ENCODE measurements at places on chromosomes 3 and 15.
A peak's percentile ranks its signal among the peaks of the same experiment; 100 is the strongest.

DNA sequence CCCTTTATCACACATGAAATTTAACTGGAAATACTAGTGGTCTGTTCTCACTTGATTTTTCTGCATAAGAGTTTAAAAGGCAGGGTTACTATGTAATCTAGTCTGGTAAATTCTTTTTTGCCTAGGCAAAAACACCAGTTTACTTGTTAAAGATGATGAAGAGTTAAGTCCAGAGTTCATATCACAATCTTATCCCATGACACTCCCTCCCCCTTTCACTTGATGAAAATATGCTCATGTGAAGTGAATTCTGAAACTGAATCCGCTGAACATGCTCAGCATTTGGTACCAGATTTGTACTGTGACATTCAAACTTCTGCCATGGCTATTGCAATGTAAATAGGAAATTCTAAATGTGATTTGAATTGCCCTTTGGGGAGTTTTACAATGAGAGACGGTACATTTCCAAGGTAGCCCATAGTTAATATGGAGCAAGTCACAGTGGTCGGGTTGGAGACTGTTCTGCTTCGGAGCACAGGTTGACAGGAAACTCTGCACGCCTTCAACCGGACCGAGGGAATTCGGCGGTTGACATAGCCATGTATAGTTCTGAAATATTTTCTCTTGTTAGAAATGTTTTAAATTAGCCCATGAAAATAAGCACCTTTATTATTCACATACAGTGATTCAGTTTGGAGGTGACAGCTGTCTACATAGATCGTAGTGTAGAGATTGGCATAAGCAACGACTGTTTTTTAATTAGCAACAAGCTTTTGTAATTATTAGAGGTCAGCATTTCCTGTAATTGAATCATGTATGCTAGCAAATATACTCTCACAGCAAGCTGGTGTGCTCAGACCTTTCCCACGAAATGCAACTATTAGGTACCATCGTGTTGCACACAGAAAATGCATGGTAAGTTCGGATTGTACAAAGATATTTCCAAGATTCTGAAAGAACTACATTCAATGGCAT lies 768.6 kb upstream of the GOLIM4 start:
- no peak for DNase-seq

DNA sequence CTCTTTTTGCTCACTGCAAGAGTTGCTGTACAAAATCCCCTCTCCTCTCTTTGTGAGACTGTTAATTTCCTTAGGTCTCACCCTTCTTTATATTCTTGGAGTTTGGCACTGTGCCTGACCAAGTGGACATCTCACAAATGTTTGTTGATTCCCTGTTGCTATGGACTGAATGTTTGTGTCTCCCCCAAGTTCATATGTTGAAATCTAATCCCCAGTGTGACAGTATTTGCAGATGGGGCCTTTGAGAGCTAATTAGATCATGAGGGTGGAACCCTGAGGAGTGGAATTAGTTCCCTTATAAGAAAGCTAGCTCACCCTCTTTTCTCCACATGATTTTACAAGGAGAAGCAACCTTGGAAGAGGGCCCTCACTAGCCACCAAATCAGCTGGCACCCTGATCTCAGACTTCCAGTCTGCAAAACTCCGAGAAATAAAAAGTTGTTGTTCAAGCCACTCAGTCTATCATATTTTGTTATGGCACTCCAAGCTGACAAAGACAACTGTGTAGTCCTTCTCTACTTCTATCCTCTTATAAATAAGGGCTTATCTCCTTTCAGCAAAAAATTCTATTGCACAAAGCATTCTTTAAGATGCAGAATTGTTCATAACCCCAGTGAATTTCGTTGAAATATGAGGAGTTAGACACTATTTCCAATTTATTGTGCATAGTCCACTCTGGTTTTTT lies 65.5 kb upstream of the NPHP3 start:
- DNase-seq = no peak

- no peak for DNase-seq
Measured at GRCh38 chr15:78960308-78960707, 15.5 kb upstream of the CTSH start.

- DNase-seq = no peak
Measured at GRCh38 chr3:98550833-98551232, 19.1 kb downstream of the GPR15 start.

DNA sequence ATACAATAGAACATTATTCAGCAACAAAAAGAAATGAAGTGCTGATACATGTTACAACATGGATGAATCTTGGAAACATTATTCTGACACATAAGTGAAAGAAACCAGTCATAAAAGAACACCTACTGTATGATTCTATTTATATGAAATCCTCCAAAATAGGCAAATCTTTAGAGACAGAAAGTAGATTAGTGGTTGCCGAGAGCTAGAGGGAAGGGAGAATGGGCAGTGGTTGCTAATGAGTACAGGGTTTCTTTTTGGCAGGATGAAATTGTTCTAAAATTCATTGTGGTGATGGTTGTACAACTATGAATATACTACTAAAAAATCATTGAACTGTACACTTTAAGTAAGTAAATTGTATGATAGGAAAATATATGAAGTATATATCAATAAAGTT lies 6.3 kb upstream of the LRRC58 start:
- DNase-seq = no peak

- DNase-seq = no peak
Measured at GRCh38 chr3:49636883-49637609, 37.1 kb upstream of the APEH start.

GRCh38 chr3:171765511-171765887 lies 44.8 kb downstream of the PLD1 start:
- no peak for DNase-seq

DNA sequence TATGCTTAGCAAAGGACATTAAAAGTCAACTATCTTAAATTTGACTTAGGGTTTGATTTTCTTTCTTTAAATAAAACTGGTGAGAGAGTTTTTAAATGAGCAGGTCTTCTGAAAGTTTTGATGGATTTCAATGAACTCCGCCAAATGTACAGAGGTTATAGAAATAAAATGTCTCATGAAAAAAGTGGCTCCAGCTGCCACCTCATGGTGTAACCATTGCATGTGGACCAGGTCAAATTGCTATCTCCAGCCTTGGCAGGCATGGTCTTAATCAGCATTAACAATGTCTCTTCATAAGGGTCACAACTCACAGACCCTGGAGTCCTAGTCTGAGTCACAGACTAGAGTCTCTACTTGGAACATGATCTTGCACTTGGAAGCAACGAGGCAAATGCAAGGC lies 182.3 kb downstream of the ADAMTS17 start:
- no peak for DNase-seq

DNA sequence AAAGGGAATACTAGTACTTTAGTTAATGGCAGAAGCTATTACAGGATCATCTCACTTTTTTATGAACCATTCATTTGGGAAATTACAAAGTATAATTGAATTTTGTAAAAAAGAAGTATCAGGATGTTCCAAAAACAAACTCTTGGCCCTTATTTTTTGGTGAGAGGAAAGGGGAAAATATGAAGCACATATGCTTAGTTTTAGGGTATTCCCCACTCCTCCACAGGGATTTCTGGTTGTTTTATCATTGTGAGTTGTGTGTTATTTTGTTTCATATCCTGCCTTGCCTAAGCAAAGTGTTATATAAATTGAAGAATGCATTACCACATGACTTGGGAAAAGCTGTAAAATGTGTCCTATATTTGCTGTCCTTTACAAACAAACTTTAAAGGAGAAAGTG lies 227.0 kb downstream of the FMN1 start:
- DNase-seq = no peak

GRCh38 chr15:39194106-39194830 lies 386.6 kb upstream of the THBS1 start:
- no peak for DNase-seq

DNA sequence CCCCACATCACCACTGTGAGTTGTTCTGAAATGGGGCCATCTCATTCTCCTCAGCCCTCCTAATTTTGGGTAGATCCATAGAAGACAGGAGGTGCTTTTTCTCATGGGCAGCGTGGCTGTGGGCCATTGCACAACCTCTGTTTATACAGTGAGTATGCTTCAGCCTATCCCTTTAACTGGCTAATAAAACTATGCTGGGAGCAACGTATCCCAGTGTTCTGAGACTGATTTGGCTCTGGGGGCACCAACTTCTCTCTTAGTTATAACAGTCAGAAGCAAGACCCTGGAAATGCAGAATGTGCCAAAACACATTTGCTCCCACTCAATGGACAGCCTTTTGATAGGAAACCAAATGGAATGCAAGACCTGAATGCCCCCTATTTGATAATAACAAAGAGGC lies 97.1 kb upstream of the ICE2 start:
- peak; percentile 30 for DNase-seq

DNA sequence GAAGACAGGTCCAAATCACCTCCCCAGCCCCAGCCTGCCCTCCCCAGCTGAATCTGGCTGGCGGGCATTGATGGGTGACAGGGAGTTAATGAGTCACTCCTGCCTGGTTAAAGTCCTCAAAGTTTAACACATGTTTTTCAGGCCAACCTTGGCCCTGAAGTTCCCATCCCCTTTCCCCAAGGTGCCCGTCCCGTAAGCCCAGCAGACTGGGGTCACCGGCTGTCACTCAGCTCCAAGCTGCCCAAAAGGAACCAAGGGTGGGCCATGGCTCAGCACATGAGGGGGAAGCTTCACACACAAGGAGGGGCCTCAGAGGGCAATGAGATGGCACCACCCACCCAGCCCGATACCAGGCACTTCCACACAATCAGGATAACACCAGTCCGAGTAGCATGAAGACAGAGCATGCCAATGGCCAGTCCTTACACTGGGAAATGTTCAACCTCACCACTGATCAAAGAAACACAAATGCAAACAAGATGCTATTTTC lies 10.2 kb upstream of the KLF15 start:
- no peak for DNase-seq

- DNase-seq = peak; percentile 65
Measured at GRCh38 chr3:149657321-149657925, 402 bp downstream of the WWTR1 start.

DNA sequence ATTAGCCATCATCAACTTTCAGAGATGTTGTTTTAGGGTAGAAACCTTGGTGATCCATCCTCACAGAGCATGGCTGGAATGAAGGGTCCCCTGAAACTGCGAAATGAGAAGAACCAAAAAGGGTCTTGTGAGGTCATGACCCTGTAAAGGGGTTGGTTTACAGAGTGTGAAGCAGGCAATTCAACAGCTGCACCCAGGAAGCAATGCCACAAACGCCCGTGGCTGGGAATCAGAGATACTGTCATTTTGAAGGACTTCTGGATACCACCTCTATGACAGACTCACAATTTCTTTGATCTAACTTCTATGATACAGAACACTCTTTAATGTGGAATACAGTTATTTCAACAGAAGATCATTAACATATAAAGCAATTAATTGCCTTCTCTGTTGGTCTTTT lies 79.1 kb downstream of the GREM1 start:
- DNase-seq = no peak

DNA sequence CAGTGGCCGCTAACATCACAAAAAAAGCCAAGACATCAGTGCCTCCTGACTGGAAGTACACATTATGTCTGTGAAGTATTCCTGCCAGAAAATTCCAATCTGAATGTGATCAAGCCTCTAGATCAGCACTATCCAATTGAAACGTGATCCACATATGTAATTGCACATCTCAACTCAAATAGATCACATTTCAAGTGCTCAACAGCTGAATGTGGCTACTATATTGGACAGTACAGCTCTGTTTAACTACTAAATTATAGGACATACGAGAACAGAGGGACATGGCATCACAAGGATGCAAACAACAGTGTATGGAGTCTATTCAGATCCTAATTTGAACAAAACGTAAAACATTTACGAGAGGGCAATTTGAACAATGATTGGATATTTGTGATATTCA lies 542 bp upstream of the UBAP1L start:
- DNase-seq = no peak

DNA sequence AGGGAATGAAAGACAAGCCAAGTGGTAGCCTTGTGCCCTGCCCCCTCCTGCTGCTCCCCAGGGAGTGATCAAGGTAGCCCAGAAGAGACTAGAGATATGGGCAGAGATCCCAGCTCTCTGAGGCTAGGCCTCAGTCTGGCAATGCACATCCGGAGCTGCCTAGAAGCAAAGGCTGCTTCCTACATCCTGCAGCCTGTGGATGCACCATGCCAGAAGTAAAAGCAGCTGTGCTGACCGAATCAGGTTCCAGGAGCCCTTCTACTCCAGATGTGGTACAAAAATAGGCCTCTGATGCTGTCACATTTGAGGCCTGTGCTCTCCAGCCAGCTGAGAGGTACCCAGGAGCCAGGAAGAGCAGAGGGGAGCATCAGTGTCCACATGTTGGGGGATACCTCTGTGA lies 16.0 kb downstream of the TRAIP start:
- no peak for DNase-seq

DNA sequence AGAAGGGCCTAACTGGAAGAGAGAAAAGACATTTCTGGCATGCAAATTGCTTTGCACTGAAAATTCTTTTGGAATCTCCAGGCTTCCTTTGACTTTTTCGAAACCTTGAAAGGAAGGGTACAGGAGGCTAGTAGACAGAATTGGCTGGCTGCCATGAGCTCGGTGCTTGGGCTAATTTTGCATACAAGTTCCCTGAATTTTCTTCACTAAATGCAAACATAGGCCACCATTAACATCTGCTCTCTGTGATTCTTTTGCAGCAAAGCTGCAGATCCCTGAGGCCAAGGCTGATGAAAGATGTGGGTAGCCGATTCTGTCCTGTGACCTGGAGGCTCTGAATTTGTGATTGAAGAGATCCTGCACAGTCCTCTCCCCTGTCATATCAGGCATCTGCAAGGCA lies 247.8 kb upstream of the MCTP2 start:
- no peak for DNase-seq

GRCh38 chr15:35618260-35619188 lies 72.6 kb upstream of the DPH6 start:
- DNase-seq = no peak

DNA sequence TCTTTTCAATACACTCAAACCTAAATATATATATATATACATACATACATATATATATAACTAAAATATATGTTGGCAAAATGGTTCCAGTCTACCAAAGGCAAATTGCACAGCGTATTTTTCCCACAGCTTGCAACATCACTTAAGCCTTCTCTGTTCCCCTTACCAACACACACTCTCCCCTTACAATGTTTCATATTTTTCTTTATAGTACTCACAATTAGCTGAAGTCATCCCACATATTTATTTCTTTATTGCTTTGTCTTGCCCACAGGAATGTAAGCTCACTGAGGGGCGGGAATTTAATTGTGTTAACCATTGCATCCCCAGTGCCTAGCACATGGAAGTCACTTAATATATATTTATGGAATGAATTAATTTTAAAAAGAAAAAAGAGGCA lies 288.3 kb downstream of the ULK4 start:
- DNase-seq = no peak

DNA sequence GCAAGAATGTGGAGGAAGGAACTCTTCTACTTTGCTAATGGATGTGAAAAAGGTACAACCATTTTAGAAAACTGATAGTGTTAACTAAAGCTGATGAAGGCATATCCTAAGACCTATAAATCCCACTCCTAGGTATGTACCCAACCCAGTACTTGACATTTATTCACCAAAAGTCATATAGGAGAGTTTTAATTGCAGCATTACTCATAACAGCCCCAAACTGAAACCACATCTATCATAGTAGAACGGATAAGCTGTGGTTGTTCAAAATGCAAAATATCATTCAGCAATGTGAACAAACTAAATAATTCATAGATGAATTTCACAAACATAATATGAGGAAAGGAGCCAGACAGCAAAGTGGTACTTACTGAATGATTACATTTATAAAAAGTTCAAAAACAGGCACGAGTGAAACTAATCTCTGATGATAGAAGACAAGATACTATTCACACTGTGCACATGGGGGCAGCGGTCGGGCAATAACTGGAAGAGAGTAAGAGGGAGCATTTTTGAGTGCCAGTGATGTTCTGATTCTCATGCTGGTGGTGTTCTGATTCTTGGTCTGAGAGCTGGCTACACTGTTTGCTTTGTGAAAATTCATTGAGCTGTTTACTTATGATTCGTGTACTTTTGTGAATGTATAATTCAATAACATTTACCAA lies 34.3 kb downstream of the GOLIM4 start:
- DNase-seq = no peak

Data from A549 (cell line).